ENCODE measurements at places on chromosomes 5 and 9. TPM values are rescaled to one million over a fixed set of nuclear protein-coding genes. Genes with fewer than 3 reads are reported as not detected.

- H3K27me3 ChIP-seq = no peaks in the 10 kb centered on the region
- no peaks in the 10 kb centered on the region for H3K4me1 ChIP-seq
- H3K4me3 ChIP-seq = no peak overlapping the region
- no peak for DNase-seq
- H3K36me3 ChIP-seq = no peaks in the 10 kb centered on the region
- no peak overlapping the region for H3K27ac ChIP-seq
Observed at GRCh38 chr9:88897081-88897480, 94.2 kb upstream of the S1PR3 start.

ELAVL2 gene
- polyA plus RNA-seq = 52.7 TPM

DNA sequence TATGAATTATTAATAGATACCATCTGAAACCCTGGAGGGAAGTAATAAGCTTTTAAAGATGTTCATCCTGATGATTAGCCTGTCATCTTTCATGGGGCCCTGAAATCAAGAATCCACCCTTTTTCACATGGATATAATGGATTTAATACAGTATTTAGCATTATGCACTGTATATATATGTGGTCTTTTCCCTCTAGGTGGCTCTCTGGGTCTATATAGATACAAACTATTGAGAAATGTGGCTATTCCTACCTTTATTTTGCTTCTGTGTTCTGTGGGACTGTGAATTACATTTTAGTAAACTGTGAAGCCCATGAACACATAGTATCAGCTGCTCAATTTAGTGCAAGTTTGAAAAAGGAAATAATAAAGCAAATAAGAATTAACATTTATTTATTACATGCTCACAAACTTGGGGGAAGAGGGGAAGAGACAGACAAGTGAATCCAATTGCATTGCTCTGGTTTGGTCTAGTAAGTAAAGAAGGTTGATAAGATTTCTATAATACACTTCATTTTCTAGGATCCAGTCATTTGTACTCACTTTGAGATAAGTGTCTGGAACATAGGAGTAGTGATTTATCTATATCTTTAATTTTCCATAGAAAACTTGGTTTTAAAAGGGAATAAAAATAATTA is 112.2 kb downstream of the SCAMP1 start:
- no peak overlapping the region for H3K4me3 ChIP-seq
- H3K27me3 ChIP-seq = no peaks in the 10 kb centered on the region
- H3K27ac ChIP-seq = no peak overlapping the region
- H3K4me1 ChIP-seq = no peaks in the 10 kb centered on the region
- no peaks in the 10 kb centered on the region for H3K36me3 ChIP-seq

DNA sequence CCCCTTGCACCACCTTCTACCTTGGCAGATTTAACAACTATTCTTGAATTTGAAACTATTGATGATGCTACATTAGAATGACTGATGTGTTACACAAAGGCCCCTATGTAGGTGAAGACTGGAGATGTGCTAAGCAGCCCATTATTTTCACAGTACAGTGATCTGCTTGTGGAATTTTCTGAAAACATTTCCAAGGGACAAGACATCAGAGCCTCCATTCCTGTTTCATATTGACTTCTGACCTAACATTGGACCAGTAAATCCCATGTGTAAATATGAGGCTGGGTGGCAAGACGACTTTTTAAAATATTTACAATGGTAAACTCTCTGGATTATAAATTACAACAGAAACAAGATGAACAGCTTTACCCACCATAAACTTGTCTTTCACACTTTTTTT is 265.8 kb upstream of the EFNA5 start:
- no peak overlapping the region for H3K4me3 ChIP-seq
- H3K27me3 ChIP-seq = no peaks in the 10 kb centered on the region
- no peak overlapping the region for H3K27ac ChIP-seq
- no peaks in the 10 kb centered on the region for H3K36me3 ChIP-seq
- no peak for DNase-seq
- H3K4me1 ChIP-seq = no peaks in the 10 kb centered on the region

DNA sequence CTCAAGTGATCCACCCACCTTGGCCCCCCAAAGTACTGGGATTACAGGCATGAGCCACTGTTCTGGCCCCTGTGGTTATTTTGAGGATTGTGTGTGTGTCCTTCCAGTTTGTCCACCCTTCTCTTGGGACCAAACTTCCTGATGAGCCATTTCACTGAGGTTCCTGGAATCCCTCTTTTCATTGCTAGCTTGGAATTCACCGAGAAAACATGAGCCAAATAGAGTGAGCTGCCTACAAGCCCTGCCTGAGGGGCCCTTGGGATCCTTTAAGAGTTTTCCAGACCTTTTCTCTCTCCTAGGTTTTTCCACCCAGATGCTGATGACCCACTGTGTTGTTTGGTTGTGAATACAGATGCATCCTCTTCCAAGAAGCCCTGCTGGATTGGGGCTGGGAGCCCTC is 13.2 kb upstream of the KIF12 start:
- no peak for DNase-seq
- H3K36me3 ChIP-seq = no peaks in the 10 kb centered on the region
- H3K4me3 ChIP-seq = no peak overlapping the region
- no peaks in the 10 kb centered on the region for H3K27me3 ChIP-seq
- H3K4me1 ChIP-seq = peaks cover 29% of the 10 kb centered on the region

DNA sequence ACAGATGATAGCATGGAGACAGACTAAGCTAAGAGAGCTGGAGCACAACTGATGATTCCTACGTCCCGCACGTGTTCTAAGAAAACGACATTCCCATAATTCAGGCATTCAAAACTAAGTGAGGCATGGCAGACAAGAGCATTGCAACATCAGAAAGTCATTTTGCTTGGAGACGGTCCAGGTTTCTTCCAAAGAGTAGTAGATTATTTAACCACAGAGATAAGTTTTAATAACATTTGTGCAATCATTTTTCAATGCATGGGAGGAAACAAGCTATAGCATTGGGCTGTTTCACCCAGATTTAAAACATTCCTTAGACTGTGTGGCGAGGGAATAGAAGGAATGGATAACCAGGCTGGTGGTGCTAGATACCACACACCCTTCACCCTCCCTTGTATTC is 117.2 kb downstream of the APBA1 start:
- H3K27me3 ChIP-seq = no peaks in the 10 kb centered on the region
- no peak overlapping the region for H3K27ac ChIP-seq
- H3K4me1 ChIP-seq = no peaks in the 10 kb centered on the region
- no peaks in the 10 kb centered on the region for H3K36me3 ChIP-seq
- H3K4me3 ChIP-seq = no peak overlapping the region
- DNase-seq = no peak

SAPCD2 gene
- polyA plus RNA-seq = 0.78 TPM

DNA sequence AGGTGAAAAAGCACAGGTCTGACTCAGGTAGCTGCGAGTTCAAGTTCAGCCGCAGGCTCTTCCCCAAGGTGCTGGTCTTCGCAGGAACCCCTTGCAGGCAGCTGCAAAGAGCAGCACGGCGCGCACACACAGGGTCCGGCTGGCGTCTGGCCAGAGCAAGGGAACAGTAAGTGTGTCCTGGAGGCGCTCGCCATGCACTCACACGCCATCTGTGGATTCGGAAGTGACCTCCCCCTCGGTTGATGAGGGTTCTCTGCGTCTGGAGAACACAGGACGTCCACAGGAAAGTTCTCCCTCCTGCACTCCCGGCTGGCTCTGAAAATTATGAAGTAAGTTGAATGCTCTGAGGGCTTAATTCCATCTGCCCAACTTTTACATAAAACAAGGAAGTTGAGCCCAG is 14.0 kb upstream of the EGFL7 start:
- H3K4me1 ChIP-seq = peaks cover 17% of the 10 kb centered on the region
- no peaks in the 10 kb centered on the region for H3K27me3 ChIP-seq
- DNase-seq = no peak
- no peak overlapping the region for H3K4me3 ChIP-seq
- H3K36me3 ChIP-seq = no peaks in the 10 kb centered on the region

GRCh38 chr5:157113002-157113401 is 4.2 kb upstream of the HAVCR2 start:
- H3K36me3 ChIP-seq = no peaks in the 10 kb centered on the region
- no peak overlapping the region for H3K27ac ChIP-seq
- H3K4me1 ChIP-seq = no peaks in the 10 kb centered on the region
- no peaks in the 10 kb centered on the region for H3K27me3 ChIP-seq
- peak; percentile 20 for DNase-seq

GRCh38 chr5:92364986-92365550 is 982.0 kb upstream of the ARRDC3 start:
- H3K4me3 ChIP-seq = no peak overlapping the region
- no peaks in the 10 kb centered on the region for H3K27me3 ChIP-seq
- H3K27ac ChIP-seq = no peak overlapping the region
- peak; percentile 44 for DNase-seq
- no peaks in the 10 kb centered on the region for H3K36me3 ChIP-seq
- H3K4me1 ChIP-seq = no peaks in the 10 kb centered on the region

- H3K4me3 ChIP-seq = no peak overlapping the region
- H3K4me1 ChIP-seq = no peaks in the 10 kb centered on the region
- H3K27me3 ChIP-seq = no peaks in the 10 kb centered on the region
- H3K36me3 ChIP-seq = no peaks in the 10 kb centered on the region
Observed at GRCh38 chr5:51987669-51988209, 604.5 kb downstream of the ISL1 start.

Data from testis (tissue), 5 donors.